ENCODE measurements at places on chromosomes 1 and 21. TPM values are rescaled to one million over a fixed set of nuclear protein-coding genes. Genes with fewer than 3 reads are reported as not detected.

MAB21L3 gene
- not detected for total RNA-seq

GRCh38 chr1:174039027-174039426 lies 16.9 kb upstream of the RC3H1 start:
- DNase-seq = peak; percentile 7

DNA sequence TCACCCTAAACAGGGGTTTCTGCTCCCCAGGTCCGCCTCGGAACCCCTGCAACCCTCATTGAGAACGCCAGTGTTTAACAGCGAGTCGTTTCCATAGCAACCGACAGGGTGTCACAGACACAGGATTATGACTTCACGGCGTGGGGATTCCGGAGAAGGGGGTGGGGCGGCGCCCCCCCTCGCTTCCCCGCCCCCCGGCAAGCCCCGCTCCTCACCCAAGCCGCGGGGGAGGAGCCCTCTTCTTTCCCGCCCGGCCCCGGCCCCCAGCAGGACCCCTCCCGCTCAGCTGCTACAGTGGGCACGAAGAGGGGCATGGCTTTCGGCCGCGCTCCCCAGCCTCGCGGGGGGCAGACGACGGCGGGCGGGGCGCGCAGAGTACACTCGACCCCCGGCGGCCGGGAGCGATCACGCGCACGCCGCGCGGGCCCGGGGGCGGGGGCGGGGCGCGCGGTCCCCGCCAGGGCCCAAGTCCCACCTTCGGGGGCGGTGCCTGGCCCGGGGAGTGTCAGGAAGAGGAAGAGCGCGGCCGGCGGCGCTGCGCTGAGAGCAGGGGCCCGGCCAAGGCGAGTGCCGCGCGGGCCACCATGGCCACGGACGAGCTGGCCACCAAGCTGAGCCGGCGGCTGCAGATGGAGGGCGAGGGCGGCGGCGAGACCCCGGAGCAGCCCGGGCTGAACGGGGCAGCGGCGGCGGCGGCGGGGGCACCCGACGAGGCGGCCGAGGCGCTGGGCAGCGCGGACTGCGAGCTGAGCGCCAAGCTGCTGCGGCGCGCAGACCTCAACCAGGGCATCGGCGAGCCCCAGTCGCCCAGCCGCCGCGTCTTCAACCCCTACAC lies at the start of gene EFHD2:
Gene EFHD2 (plus strand): TSS at position 501 of the 835 bp plus-strand sequence. CDS start 84 bp downstream, at position 585.
- peak; percentile 94 for DNase-seq

SOX13 gene
- 11.0 TPM for total RNA-seq

GRCh38 chr1:199898654-199899053 lies 128.9 kb upstream of the NR5A2 start:
- no peak for DNase-seq

DNA sequence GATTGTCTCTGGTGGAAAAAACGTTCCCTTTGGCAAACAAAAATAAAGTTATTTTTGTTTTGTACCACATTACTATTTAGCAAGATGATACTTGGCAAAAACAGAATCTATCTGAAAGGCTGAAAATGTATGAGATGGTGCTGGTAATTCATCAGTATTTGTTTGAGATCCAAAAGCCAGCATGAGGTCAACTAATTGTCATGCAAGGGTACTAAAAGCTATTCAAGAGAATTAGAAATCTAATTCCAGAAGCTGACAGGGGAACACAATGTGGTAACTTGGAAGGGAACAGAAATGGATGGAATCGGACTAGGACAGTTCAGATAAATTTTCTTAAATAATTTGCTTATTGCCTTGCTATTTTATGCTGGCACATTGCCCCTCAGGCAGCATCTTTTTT lies 263.8 kb downstream of the KCNT2 start:
- no peak for DNase-seq

- peak; percentile 63 for DNase-seq
Observed at GRCh38 chr1:203512848-203513584, 19.1 kb downstream of the OPTC start.

DNA sequence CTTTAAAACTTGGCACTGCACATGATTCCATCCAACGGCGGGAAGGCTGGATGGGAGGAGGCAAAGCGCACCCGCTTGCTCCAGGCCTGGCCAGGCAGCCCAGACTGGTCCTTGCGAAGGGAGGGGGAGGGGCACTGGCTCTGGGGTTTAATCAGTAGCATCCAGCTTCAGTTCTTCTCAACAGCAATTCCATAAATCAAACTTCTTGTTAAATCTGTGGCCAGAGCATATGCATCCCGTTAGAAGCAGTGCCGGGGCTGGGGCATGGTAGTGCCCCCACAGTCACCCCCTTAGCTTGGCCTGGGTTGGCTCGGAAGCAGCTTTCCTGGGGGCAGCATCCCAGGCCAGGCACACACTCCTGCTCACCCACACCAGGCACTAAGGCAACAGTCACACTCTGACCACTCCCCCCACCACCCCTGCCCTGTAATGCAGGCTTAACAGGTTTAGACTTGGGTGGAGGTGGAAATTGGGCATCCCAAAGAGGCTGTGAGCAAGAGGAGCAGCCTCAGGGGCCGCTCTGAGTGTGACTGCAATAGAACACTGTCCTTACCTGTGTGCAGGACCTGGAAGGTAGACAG lies 94.1 kb upstream of the CASZ1 start:
- no peak for DNase-seq

LAMC1 gene
- total RNA-seq = 203 TPM

DNA sequence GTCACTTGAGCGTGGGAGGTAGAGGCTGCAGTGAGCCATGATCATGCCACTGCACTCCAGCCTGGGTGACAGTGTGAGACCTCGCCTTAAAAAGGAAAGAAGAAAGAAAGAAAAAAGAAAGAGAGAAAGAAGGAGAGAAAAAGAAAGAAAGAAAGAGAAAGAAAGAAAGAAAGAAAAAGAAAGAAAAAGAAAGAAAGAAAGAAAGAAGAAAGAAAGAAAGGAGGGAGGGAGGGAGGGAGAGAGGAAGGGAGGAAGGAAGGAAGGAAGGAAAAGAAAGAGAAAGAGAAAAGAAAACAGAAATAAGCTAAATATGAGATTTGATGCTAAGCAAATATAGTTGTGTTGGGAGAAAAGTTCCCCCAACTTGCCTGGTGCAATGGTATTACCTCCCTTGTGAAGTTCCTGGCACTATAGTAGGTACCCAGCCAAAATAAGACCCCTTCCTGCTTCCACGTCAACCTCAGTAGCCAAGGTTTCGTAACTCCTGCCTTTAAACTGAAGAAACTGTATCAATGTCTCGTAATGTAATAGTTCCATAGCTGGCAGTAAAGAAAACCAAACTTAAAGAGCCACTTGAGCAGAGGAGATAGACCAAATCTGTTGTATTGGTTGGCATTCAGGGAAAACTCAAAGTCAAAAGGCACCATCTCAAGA lies 88.1 kb upstream of the HNRNPU start:
- no peak for DNase-seq

DNA sequence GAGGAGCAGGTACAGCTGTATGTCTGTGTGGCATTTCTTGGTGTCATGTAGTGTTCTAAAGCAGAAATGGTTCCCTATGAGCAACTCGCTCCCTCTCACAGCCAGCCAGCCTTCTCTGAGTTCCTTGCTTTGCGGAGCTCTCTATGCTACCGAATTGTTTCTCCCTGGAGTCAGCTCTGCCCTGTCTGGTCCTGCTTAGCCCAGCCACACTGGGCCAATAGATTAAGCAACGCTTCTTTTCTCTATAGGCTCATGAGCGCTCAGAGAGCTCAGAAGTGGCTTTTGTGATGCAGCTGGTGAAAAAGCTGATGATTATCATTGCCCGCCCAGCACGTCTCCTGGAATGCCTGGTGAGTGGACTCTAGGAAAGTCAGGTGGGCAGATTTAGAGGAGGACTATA lies 113.1 kb downstream of the PIK3R3 start:
- DNase-seq = no peak

CA6 gene
- not detected for total RNA-seq

DNA sequence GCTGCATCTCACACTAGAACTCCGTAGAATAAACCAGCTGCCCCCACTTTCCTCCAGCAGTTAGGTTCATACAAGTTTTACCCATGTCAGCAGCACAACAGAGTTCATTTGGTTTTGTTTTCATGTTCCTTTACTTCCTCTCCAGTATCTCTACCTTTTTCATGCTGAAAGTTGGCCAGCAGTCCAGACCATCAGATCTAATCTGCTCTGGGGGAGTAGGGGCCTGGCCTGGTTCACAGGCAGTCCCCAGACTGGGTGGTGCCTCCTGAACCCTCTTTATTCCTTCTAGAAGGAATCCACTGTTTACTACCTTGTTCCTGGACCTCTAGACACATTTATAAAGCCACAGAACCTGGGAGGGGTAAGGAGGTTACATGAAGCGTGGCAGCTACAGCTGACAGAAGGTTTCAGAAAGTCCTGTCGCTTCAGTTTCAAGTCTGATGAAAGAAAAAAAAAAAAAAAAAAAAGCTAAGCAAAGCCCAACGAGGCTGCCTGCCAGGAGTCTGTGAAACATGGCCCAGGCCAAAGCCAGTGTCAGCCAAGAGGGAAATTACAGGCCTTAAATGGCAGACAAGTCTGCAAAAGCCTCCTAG lies 184.6 kb upstream of the JUN start:
- DNase-seq = peak; percentile 90

GRCh38 chr1:1243807-1244191 lies 2.7 kb downstream of the C1QTNF12 start:
- no peak for DNase-seq

FMN2 gene
- 0.27 TPM for total RNA-seq

GRCh38 chr1:23590058-23590783 lies 30.9 kb upstream of the ID3 start:
- no peak for DNase-seq

DNA sequence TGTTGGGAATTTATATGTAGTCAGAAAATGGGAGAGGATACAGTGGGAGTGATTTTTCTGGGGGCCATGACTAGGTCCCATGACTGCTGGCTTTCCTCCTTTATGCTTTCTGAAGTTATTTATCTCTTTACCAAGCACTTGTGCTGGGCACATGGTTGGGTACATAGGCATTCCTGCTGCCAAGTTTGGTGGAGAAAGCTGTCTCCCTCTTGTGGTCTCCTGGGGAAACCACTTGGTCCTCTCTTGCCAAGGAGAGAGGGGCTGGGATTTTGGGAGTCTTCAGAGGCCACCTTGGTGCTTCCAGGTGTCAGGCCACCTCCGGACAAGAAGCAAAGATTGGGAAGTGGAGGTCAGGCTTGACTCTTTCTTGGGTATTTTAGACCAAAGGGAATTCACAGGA lies 120.2 kb upstream of the KCNE2 start:
- no peak for DNase-seq

DNA sequence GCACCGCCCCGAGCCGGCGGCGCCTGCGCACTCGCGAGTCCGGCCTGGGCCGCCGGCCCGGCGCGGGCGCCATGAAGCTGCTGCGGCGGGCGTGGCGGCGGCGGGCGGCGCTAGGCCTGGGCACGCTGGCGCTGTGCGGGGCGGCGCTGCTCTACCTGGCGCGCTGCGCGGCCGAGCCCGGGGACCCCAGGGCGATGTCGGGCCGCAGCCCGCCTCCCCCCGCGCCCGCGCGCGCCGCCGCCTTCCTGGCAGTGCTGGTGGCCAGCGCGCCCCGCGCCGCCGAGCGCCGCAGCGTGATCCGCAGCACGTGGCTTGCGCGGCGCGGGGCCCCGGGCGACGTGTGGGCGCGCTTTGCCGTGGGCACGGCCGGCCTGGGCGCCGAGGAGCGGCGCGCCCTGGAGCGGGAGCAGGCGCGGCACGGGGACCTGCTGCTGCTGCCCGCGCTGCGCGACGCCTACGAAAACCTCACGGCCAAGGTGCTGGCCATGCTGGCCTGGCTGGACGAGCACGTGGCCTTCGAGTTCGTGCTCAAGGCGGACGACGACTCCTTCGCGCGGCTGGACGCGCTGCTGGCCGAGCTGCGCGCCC lies at the start of gene B3GALT6:
Gene B3GALT6 (plus strand): TSS at position 30 of the 588 bp plus-strand sequence. CDS start 42 bp downstream, at position 72.
- no peak for DNase-seq

DNA sequence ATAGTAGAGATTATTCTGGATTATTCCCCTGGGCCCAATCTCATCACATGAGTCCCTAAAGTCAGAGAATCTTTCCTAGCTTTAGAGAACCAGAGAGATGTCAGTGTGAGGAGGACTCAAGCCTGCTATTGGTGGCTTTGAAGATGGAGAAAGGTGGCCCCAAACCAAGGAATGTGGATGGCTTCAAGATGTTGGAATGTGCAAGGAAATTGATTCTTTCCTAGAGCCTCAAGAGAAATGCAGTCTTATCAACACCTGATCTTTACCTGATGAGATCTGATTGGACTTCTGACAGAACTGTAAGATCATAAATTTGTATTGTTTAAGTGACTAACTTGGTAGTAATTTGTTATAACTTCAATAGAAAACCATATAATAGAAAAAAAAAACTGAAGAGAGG lies 51.0 kb downstream of the NME7 start:
- DNase-seq = no peak

GRCh38 chr1:85406887-85407533 lies 57.9 kb downstream of the DDAH1 start:
- DNase-seq = peak; percentile 98

DNA sequence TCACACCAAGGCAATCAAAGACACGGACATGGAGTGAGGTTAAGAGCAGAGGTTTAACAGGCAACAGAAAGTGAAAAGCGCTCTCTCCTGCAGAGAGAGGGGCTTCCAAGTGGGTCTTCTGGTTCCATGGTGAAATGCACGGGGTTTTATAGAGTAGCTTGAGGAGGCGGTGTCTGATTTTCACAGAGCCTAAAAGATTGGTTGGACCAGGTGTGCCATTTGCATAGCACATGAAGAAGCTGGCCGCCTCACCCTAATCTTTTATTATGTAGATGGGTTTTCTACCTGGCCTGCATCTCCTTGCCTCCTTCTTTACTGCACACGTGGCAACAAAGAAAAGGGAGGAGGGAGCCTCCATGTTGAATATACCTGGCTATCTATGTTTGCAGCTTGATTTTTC lies 197.3 kb downstream of the RYR2 start:
- no peak for DNase-seq

DNA sequence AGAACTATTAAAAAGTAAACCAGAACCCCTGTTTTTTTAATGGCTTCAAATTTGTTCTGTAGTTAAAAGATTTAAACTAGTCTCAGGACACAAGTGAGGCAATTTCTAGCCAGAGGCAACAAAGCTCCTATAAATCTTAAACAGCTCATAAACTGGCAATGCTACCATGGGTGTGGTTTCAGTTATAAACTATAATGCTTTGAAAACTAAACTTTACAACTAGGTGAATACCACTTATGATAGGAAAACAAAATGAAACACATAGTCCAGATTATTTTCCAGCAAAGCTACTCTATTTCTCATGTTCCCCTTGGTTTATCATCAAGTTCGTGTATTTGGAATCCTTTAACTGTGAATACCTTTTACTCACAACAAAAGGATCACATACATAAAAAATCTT lies 282.5 kb downstream of the VAV3 start:
- DNase-seq = no peak

GRCh38 chr1:109298666-109299557 lies 7.9 kb downstream of the MYBPHL start:
- DNase-seq = peak; percentile 84

- DNase-seq = peak; percentile 28
Observed at GRCh38 chr1:85047472-85048295, 616 bp downstream of the MCOLN3 start.

- DNase-seq = peak; percentile 47
Observed at GRCh38 chr1:7298749-7299151, 472.3 kb upstream of the VAMP3 start.
